ENCODE measurements at places on chromosomes 16 and 17. TPM values are rescaled to one million over a fixed set of nuclear protein-coding genes. Genes with fewer than 3 reads are reported as not detected.

- DNase-seq, result peak; percentile 67
Measured at GRCh38 chr17:68200689-68201417, 47.0 kb upstream of the AMZ2 start.

GRCh38 chr16:67468731-67469130 lies 12.2 kb downstream of the ATP6V0D1 start:
- DNase-seq, result no peak

- no peak for DNase-seq
Measured at GRCh38 chr17:45363498-45363897, 46.7 kb upstream of the MAP3K14 start.

DNA sequence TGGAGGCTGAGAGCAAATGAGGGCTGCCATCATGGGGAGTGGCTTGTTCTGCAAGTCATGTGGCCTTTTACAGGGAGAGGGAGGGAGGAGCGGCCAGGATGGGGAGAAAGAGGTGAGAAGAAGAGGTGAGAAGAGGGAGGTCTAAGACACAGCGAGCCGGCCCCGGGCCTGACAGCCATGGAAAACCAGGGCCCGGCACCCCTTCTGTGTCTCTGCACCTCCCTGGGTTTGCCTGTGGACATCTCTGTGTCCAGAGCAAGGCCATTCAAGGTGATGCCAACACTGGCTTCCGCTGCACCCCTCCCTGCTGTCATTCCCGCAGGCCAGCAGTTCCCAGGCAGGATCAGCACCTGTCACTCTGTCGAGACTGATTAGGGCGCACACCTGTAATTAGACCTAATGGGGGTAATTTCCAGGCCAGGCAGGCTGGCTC lies 75.6 kb downstream of the MGAT5B start:
- DNase-seq, result no peak

- no peak for DNase-seq
Measured at GRCh38 chr17:31738996-31739699, 119.9 kb downstream of the COPRS start.

GRCh38 chr17:41942626-41943373 lies 12.4 kb downstream of the ODAD4 start:
- DNase-seq, result no peak

Gene MYH1
- not detected for polyA plus RNA-seq

Gene CALB2
- not detected for polyA plus RNA-seq

All from CD8-positive, alpha-beta memory T cell (primary cell).